ENCODE measurements at places on chromosomes 1 and 21.
A peak's percentile ranks its signal among the peaks of the same experiment; 100 is the strongest.

DNA sequence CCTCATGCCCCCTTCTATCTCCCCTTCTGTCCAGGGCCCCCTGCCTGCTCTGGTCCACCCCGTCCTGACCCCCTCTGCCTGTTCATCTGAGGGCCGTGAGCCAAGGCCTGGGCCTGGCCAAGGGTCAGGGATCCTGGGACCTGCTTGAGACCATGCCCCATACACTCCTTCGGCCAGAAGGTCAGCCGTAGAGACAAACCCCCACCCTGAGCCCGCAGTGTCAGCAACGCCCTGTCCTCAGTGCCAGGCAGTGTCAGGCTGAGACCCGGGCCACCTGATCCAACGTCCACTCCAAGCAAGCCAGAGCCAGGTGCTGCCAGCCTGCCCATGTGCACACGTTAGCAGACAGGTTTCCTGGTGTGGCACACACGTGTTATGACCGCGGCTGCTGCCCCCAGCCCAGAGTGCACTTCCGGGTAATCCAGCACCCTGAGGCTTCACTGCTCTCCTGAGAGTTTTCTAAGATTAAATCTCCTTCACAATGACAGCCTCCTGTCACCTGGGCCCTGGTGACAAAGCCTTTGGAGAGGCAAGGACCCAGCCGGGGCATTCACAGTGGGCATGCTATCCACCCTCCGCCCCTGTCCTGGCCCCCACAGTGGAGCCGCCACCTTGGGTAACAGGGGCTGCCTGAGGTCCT, 10.1 kb upstream of the SAMD11 start:
- no peak for DNase-seq

DNA sequence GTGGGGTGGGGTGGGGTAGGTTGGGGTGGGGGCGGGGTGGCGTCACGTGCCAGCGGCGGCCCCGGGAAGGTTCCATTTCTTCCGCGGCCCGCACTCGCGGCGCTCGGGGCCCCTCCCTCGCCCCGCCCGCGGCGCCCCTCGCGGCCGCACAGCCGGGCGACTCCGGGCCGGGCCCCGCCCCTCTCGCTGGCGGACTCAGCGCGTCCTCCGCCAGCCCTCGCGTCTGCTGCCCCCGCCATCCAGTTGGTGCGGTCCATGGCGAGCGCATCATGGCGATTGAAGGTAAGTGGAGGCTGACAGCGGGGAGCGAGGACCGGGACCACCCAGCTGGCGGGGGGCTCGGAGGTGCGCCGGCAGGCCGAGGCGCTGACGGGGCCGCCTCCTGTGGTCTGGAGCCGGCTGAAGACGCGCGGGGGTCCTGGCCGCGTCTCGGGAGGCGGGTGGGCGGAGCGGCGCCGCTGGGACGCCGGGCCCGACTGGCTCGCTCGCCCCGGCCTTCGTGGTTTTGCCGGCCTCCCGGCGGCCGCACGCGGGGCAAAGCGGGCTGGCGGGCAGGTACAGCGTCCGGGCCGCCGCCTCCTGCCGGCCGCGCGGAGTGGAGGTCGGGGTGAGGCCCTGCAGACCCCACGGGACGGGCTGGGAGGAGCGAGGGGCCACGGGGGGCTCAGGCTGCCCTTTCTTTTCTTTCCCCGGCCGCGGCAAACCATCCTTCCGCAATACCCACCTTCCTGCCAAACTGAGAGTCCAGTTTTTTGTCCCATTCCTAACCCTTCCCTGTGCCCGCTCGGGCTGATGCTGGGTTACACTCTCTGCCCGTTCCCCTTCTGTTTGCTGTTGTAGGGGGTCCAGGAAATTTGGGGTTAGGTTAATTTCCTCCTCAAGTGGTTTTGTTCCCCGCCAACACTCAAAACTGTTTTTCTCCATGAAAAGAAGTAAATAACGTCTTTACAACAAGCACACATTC, at the start of gene SYT14:
TSS of gene SYT14 (plus strand) at position 222 of the 964 bp plus-strand sequence. CDS start at position 270, 48 bp downstream.
- no peak for DNase-seq

DNA sequence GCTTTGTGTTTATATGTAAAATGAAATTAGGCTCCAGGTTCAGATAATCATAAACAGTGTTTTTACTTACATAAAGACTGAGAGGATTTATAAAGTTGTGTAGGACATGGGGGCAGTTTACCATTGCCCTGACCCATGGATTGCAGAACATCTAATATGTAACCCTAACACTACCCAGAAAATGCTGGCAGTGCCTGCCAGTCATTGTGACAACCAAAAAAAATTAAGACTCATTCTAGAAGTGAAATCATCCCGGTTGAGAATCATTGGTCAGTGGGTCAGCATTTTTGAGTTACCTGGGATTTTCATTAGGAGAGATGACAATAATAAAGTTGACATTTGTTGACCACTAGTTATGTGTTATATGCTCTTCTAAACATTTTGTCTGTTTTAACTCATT, 31.2 kb upstream of the THEM4 start:
- no peak for DNase-seq

DNA sequence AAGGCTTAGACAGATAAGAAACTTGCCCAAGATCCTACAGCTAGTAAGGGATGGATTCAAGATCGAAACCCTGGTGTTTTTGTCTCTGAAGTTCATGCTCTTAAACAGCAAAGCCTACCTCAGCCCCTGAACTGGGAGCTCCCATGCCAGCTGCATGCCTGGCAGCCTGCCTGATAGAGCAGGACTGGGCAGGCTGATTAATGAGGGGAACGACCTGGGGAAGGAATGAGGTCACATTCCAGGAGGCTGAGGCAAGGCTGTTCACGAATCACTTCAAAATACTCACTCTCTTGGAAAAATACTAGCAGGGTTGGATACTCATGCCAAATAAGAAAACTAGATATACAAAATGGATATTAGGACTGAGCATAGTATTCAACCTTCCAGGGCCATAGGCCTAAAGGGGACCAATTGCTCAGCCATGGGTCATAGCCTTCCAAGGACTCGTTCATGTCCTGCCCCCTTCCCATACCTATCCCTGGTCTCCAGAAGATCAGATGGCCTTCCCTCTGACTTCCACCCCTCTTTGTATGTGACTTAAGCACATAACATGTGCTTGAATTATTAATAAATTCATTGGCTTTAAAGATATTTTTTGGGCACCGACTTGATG, 15.6 kb upstream of the TACSTD2 start:
- no peak for DNase-seq

GRCh38 chr1:17527036-17527914, 12.2 kb upstream of the ARHGEF10L start:
- DNase-seq: no peak

DNA sequence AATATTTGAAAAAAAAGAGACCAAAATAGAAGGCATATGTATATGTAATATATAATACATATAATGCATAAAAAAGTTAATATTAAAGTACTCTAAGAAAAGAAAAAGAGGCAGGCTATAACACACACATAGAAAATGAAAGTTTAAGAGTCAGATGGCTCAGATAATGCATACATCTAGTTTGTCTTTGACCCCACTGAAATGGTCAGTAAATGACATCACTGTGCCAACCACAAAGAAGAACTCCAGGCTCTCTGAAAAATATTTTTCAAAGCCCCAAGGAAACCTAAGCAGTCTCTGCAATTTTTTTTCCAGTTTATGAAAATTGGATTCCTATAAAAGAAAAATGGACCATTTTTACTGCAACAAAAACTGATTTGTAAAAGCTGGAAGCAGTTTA, 55.4 kb upstream of the SCYL3 start:
- DNase-seq: no peak

GRCh38 chr1:25517476-25518394, 25.7 kb upstream of the LDLRAP1 start:
- no peak for DNase-seq

GRCh38 chr1:48776393-48777218, at the start of gene BEND5:
TSS of gene BEND5 (minus strand) at chr1:48776891. CDS start at chr1:48776831, 60 bp downstream.
- DNase-seq: peak; percentile 11

- DNase-seq: no peak
Measured at GRCh38 chr1:55057270-55057955, 18.1 kb downstream of the PCSK9 start.

GRCh38 chr1:54287176-54287650, 87.2 kb downstream of the MRPL37 start:
- DNase-seq: peak; percentile 25

GRCh38 chr1:49356594-49356993, 579.9 kb upstream of the BEND5 start:
- DNase-seq: no peak

DNA sequence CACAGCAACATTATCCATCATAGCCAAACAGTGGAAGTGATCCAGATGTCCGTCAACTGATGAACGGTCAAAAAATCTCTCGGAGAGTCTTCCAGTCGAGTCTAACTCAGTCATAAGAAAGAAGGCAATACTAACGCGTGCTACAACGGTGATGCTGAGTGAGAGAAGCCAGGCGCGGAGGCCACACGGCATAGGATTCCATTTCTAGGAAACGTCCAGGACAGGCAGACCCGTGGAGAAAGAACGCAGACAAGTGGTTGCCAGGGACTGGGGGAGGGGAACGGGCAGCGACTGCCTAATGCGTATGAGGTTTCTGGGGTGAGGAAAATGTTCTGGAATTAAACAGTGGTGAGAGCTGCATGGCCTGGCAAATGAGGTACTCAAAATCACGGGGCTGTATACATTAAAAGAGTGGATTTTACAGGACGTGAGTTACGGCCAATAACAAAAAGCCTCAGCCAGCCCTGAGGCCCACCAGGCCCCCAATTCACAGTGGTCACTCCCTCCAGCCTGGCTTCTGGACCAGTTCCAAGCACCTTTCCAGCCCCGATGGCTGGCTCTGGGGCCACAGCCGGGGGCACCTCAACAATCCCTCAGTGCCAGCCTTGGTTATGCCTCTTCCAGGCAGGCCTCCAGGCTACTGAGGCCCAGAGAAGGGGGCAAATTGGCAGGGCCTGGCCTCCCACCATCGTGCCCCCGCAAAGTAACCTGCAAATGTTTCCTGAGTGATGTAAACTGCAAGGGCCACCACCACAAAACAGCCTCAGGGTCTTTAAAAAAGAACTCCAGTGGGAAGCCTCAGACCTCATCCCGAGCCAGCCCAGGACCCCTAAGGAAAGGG, 3.4 kb downstream of the WNT9A start:
- no peak for DNase-seq

DNA sequence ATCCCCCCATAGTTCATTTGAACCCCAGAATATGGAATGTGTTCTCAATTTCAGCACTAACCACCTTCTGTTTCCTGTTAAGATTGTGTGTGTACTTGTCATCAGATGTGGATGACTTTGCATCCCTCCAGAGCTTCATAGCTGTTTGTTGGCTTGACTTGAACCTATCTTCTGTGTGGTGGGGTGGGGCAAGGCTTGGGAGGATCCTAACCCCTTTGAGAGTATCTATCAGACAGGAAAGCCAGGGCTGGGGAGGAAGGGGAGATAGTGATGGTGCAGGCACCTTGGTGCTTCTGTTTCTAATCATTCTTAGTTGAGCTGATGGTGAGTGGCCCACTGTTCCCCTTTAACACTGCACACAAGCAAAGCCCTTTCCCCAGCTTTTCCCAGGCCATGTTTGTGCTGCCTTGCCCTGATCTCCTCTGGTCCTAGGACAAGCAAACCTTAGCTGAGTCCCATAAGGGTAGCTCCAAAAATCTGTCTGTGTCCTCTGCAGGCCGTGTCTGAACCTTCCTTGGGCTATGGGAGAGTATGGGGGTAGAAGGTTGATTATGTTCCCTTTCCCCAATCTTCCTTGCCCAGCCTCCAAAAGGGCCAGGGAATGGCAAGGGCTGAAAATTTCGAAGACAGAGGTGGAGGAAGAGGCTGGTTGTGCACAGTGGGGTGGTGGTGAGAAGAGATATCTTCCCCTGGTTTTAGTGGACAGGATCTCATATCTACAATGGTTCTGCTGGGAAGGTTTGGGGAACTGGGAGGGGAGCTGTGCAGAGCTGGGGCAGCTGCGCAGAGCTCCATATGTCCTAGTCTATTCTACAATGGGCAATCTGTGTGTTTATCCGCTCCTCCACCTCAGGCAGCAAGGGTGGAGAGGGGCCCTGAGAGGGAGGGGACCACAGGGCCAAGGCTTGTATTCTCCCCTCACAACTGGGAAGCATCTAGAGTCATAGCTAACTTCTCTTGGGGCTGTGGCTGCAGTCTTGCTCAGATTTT, 1.4 kb downstream of the NHLH1 start:
- DNase-seq: no peak

DNA sequence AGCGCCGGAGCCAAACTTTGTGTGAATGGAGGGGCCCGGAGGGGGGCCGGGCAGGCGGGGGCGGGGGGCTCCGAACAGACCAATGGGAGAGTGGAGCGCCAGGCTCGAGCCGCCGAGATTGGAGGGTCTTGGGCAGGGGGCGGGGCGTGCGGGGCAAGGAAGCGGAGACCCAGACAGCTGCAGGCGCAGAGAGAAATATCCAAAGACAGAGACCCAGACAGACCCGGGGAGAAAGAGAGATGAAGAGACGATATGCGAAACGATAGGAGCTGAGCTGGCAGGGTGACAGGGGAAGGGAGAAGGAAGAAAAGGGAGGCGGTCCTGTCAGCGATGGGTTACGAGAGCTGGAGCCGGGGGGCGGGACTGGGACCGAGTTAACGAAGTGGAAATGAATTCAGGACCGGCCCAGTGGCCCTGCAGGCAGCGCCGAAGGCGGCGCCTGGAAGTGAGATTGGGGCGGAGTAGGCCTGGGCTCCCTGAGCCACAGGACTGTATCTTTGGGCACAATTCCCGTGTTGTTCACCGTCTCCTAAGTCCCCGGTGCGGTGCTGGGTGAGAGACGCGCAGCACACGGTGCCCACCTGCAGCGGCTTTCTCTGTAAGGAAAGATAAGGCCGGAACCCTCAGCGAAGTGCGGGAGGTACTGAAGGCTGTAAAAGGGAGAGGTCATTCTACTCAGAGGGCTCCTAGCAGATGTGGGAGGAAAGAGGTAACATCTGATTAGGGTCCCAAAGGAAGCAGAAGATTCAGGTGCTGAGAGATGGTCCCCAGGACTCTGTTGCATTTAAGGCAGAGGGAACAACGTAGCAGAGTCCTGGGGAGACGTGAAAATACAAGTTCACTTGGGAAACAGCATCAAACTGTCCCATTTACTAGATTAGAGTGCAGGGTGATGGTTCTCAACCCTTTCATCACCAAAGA, 543 bp upstream of the KCNJ10 start:
- peak; percentile 47 for DNase-seq

- DNase-seq: no peak
Measured at GRCh38 chr1:59261537-59261936, 35.4 kb upstream of the FGGY start.

- no peak for DNase-seq
Measured at GRCh38 chr21:41755258-41755933, 11.5 kb downstream of the RIPK4 start.

GRCh38 chr1:168672278-168672677, 56.7 kb downstream of the DPT start:
- no peak for DNase-seq

GRCh38 chr1:202193614-202194327, at the start of gene LGR6:
TSS of gene LGR6 (plus strand) at chr1:202193799. CDS start at chr1:202193990, 191 bp downstream.
- no peak for DNase-seq

DNA sequence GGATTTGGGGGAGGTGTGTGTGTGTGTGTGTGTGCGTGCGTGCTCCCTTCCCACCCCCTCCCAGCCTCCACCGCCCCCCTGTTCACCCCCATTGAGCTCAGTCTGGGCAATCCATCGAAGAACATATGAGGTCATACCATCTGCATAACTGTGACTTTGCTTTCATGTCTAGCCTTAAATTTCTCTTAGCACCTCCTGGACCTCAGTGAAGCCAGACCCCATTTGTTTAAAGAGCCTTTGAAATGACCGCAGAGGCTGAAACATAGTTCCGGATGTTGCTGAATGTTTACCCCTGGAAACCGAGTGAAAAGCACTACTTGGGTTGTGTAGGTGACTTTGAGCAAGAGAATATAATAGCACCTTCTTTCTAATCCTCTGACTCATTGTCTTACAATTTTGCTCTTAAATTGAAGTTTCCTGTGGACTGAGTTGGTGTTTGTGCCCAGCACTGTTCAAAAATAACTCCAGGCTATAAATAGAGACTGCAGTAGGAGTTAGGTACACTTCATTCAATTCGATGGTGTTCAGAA, 75.4 kb downstream of the UBE4B start:
- DNase-seq: no peak

- no peak for DNase-seq
Measured at GRCh38 chr1:150578272-150579109, 919 bp downstream of the MCL1 start.

All from stimulated activated CD8-positive, alpha-beta memory T cell treated with anti-CD3 and anti-CD28 coated beads, Interleukin-7, amount 100 ng/mL, for 24 hours (primary cell).